Putamen (tissue), 1 donor: ENCODE measurements at places on chromosomes 1 and 21.
A peak's percentile ranks its signal among the peaks of the same experiment; 100 is the strongest.

GRCh38 chr1:23436520-23437354 is 12.2 kb upstream of the TCEA3 start:
- no peak for DNase-seq

- DNase-seq = no peak
These were observed 247.2 kb upstream of the B3GALT2 start for GRCh38 chr1:193433599-193433998.

GRCh38 chr1:22618056-22618455 is 18.4 kb upstream of the C1QA start:
- DNase-seq = no peak

DNA sequence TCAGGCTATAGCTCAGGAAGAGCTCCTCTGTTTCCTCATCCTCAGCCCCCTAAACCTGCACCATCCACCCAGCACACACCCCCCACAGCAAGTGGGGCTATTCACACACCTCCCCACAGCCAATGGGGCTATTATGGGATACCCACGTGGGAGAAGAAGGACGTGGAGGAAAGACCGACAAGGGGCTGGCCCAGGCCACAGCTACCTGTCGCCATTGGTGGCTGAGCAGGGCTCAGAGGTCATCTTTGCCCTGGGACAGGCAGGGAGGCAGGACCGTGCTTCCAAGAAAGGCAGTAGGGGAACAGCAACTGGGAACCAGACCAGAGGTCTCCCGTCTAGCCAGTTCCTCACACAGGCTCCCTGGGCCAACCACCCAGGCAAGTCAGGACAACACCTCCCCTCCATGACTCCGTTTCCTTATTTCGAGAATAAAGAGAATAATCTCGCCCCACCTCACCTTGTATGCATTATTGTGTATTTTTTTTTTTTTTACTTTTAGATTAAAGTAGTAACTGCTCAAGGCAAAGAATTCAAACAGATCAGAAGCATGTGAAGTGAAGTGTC is 92.3 kb upstream of the TARDBP start:
- no peak for DNase-seq

DNA sequence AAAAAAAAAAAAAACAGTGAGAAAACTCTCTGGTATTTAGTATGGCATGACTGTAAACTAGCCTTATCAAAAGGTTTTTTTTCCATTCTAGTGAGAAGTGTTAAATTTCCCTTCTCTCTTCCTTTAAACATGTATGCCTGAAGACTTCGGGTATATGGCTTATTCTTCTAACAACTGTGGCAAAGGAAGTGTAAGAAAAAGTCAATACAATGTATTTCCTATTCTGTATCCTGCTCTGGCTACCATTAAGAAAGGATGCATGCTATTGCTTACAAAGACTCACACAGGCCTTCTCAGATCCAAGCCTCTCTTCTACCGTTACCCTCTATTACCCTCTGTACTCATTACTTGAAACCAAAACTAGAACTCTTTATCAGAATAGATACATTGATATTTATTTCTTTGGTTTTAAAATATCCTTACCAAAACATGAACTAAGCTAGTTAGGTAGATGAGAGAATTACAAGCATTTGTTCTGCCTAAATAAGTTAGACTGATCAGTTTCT is 8.4 kb downstream of the CEPT1 start:
- DNase-seq = no peak

- DNase-seq = no peak
These were observed 94.1 kb upstream of the VANGL1 start for GRCh38 chr1:115547696-115548095.

DNA sequence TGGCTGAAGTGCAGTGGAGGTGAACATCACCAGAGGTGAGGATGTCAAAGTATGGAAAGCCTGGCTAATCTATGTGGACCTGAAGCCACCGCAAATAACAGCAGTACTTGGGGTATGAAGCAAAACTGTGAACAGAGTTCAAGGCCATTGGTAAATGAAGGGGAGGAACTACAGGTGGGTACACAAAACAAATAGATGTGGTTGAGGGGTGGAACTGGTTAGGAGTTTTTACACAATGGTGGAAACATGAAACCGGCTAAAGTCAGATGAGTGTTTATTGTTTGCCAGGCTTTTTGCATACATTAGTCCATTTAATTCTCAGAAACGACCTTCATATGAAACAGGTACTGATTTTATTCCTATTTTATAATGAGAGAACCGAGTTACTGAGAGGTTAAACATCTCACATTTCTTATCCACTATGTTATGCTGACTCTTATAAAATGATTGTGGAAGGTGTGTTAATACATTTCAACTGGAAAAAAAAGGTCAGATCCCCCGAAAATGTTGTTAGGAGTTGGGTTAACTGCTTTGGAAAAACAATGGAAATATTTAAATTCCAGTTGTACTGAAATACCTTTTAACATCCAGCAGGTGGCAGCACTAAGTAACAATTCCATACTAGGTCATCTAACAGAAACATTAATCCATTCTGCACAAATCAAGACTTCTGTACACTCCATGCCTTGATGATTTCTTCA is 44.3 kb upstream of the GTF2B start:
- DNase-seq = peak; percentile 10

DNA sequence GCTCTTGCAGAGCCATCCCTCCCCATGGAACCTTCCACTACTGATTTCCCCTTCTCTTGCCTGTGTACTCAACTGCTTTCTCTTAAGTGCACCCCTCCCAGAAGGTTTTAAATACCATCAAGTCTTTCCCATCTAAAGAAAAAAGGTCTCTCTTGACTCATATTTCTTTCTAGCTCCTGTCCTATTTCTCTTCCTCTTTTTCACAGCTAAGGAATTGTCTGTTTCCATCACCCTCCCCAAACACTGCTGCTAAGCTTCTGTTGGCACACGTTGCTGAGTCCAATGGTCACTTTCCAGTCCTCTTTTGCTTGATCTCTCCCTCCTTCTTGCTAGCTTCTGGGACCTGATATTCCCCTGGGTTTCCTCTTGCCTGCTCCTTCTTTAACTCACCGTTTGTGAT is 13.3 kb upstream of the GNL2 start:
- no peak for DNase-seq

DNA sequence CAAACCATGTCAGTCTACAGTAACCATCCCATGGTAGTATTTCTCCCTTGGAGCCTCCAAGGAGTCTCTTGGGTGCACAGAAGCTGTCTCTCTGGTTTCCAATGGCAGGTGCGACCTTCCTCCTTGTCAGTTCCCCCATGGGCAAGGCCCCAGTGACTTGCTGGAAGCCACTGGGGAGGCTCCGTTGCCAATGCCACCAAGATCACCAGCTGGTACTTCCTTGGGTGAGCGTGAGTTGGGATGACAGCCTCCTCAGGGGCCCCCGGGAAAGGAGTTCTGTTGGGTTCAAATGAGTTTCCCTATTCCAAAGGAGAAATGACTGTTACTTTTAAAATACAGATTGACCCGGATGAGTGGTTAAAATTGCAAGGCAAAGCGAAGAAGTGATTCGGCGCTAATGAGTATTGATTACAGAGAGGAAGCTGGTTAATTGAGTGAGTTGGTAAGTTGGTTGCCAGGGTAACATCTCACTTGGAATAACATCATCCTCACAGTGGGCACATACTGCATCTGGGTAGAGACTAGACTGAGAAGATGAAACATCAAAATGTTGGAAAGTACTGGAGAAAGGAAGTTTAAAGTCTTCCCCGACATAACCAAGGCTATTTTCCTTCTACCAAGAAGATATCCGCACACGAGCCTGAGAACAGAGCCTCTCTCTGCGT is 53.0 kb upstream of the LAPTM5 start:
- DNase-seq = no peak

- DNase-seq = peak; percentile 78
These were observed 36.0 kb downstream of the GPR3 start for GRCh38 chr1:27428316-27429028.

DNA sequence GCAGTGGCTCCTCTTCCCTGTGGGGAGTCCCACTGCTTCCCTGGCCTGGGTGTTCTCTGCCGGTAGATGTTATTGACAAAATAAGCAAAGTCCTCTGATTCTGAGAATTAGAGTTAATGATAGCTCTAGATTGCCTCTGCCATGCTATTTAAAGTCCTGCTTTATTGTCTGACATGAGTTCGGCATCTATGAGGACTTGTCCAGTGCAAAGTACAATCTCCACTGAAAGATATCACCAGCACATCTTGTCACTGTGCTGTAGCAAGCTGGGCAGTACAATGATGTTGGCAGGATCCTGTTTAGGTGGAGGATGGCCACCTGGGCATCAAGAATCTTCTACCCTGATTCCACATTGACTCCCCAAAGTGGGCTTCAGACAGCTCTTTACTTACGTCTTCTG is 54.0 kb upstream of the ATP5PO start:
- no peak for DNase-seq

- no peak for DNase-seq
These were observed 169.5 kb upstream of the DPYD start for GRCh38 chr1:98090351-98090750.

DNA sequence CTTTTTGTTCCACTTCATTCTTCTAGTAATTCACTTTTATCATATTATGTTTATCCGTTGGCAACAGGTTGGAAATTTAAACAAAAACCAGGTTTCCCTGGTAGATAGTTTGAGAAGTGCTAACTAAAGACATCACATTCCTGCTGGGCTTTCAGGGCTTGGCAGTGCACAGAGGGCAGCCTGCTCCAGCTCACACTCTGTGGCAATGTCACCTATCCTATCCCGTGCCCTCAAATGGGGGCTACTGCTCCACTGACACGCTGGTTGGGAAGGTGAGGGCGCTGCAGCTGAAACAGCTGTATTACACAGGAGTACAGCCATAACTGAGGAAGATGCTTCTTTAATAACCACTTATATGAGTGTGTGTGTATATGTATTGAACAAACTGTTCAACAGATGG is 49.7 kb downstream of the RCAN1 start:
- DNase-seq = no peak

GRCh38 chr1:240526312-240526711 is 85.6 kb downstream of the GREM2 start:
- no peak for DNase-seq

DNA sequence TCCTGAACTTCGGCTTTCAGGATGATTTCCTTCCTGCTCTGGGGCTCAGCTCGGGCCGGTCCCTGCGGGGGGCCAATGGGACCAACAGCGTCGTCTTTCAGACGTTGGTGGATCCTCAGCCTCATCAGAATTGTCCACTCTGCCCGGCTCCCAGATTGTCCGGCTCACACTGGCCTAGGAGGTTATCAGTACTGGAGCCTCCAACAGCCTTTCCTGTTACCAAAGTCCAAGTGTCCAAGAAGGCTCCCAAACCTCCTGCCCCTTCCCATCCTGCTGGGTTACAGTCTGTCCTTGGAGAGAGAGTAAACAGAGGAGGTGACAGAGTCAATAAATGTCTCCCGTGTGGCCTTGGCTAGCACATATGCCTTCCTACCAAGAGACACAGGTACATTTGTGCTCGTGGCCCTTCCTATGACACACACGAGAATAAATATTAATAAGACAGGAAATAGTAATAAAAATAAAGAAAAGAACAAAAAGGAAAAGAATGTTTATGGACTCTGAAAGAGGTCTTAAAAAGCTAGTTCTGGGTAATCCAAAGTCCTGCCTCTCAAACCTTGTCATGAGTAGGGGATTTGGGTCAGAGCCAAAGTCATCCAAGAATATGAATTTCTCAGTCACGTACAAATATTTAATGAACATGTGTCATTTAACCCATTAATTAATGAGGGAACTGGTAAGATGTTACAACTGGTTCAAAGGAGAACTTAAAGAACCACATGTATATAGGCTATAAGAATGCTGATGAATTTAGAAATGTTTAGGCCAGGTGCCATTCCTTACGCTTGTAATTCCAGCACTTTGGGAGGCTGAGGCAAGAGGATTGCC is 80.8 kb upstream of the SLC2A1 start:
- DNase-seq = peak; percentile 16

DNA sequence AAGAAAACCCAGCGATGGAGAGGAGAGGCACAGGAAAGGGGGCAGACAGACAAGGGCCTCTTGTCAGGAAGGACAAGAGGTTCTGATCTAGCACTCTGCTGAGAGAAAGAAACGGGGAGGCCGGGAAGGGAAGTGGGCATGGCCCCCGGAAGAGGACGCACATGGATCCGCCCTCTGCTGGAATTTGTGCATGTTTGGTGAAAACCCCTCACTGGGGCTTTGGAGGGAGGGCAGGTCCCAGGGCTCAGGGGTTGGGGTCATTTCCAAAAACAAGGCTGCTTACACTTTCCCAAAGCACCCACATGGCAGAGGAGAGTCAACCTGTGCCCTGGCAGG is 32.4 kb upstream of the ECE1 start:
- no peak for DNase-seq

DNA sequence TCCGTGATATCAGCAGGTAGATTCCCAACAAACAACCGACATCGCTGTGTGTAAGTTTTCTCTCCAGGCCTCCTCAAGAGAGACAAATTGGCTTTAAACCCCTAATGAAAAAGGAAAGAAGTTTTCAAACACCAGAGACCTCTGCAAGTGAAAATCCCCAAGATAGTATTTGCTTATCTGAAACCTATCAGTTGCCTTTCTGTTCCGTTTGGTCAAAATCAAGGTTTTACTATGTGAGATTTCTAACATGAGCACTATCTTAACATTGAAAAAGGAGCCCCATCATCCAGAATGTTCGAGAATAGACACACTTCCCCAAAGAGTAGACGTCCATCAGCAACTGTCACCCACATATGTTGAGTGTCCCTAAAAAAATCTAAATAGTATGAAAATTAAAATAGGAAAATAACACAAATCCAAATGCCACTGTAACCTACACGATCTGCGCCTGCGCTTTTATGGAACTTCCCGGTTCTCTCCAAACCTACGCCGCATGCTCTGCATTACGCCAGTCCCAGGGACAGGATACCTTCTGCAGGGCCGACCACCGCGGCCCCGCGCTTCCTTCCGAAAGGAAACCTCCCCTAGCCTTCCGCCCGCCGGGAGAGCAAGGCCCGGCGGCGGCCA is 1.4 kb downstream of the SFPQ start:
- DNase-seq = no peak

GRCh38 chr1:15627343-15627988 is 10.2 kb downstream of the DDI2 start:
- DNase-seq = no peak

GRCh38 chr1:193754151-193754550 is 567.7 kb upstream of the B3GALT2 start:
- DNase-seq = no peak

- no peak for DNase-seq
These were observed 162.3 kb downstream of the FMN2 start for GRCh38 chr1:240254006-240254405.

GRCh38 chr1:162899422-162900146 is 38.6 kb upstream of the CCDC190 start:
- no peak for DNase-seq

- no peak for DNase-seq
These were observed 56.0 kb upstream of the DSCAM start for GRCh38 chr21:40902993-40903392.

DNA sequence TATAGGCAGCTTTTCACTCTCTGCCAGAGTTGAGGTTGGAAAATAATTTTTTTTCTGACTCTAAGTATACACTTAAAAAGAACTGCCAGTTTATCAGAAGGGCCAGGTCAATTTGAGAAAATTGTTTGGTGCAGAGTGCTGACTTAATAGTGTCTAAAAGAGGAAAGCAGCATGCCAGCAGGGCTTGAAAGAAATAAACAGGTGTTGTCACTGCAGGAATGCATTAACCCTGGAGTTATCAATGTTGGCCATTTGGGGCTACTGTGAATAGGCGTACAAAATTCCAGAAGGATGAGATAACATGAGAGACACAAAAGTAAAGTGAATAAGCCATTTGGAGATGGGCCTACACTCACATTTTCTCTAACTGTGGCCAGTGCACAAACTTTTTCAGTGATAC is 220.6 kb upstream of the PLD5 start:
- DNase-seq = no peak
